ENCODE measurements at places on chromosomes 11 and 22. TPM values are rescaled to one million over a fixed set of nuclear protein-coding genes. Genes with fewer than 3 reads are reported as not detected.

Gene NUCB2
- total RNA-seq = 102 TPM

Gene MUC2
- not detected for total RNA-seq

DNA sequence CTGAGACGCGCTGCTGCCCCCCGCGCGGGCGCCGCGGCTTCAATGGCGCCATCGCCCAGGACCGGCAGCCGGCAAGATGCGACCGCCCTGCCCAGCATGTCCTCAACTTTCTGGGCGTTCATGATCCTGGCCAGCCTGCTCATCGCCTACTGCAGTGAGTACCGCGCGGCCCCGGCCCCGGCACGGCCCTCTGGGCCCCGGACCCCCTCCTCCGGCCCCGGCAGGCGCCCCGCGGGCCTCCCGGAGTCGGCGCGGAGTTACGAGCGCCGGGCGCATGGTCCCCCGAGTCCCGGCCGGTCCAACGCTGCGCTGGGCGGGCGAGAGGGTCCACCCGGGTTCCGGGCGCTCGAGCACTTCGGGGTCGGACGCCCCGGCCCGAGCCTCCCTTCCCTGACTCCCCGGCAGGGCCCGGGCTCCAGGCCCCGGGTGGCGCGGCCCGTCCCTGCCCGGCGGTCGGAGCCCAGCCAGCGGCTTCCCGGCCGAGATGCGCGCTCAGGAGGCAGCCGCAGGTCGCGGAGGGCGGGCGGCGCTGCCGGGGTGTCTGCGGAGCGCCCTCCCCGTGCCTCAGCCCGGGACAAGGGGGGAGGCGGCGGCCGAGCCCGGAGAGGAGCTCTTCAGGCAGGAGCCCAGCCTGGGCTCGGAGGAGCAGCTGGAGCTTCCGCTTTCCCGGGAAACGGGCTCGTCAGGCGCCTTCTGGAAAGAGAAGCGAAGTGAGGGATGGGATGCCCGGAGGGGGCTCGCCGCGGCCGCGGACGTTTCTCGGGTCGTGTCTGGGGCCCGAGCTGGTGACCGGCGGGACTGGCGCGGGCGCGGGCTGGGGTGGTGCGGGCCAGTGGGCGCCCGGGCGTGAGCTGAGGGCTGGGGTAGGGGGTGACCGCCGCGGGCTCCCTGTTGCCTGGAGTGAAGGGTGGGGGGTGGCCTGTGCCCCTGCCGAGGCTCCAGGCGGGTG is 1337.8 kb downstream of the BRD1 start:
- no peak for DNase-seq

- no peak for DNase-seq
These were observed 12.9 kb upstream of the SH3BP1 start for GRCh38 chr22:37626556-37627075.

GRCh38 chr11:852762-853161 is 10.1 kb downstream of the TSPAN4 start:
- DNase-seq = no peak

Gene C1QTNF6
- 16.5 TPM for total RNA-seq

Gene TNNI2
- not detected for total RNA-seq

GRCh38 chr22:48393885-48394284 is 1433.8 kb downstream of the BRD1 start:
- DNase-seq = no peak

Gene VPREB1
- total RNA-seq = not detected

Gene KRTAP5-2
- not detected for total RNA-seq

- DNase-seq = no peak
These were observed 761 bp downstream of the HMBS start for GRCh38 chr11:119085437-119085847.

- no peak for DNase-seq
These were observed 1143.3 kb downstream of the LRRC4C start for GRCh38 chr11:40316171-40316570.

GRCh38 chr11:130585545-130585944 is 137.1 kb downstream of the ADAMTS15 start:
- no peak for DNase-seq

DNA sequence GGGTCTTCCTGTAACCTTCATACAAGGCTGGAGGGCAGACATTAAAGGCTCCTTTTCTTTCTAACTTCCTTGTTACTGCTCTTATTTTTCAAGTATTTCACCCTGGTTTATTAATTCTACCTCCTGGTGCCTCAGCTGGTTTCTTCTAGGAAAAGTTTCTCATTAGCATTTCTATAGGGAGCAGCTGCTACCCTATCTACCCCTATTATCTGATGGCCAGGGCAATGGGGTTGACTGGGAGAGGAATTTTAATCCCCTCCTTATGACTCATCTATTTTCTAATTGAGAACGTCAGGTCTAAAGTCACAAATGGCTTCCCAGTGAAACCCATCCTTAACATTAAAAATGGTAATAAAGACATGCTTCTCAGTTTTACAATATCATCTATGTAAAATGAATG is 5.0 kb downstream of the MAP6 start:
- DNase-seq = no peak

- DNase-seq = no peak
These were observed 51.0 kb upstream of the CARS1 start for GRCh38 chr11:3108183-3108721.

Gene DDIAS
- total RNA-seq = 10.8 TPM

- DNase-seq = no peak
These were observed 134.3 kb upstream of the SESN3 start for GRCh38 chr11:95365348-95365747.

GRCh38 chr11:119340335-119341221 is at the start of gene C1QTNF5:
TSS of gene C1QTNF5 (minus strand) at chr11:119340883. CDS start at chr11:119340397, 486 bp downstream.
- peak; percentile 82 for DNase-seq

Measured in pulmonary artery endothelial cell (primary cell).